ENCODE measurements at places on chromosomes 2 and 18.
A peak's percentile ranks its signal among the peaks of the same experiment; 100 is the strongest.

GRCh38 chr2:73004466-73004865, 67.0 kb downstream of the SFXN5 start:
- no peak for DNase-seq

DNA sequence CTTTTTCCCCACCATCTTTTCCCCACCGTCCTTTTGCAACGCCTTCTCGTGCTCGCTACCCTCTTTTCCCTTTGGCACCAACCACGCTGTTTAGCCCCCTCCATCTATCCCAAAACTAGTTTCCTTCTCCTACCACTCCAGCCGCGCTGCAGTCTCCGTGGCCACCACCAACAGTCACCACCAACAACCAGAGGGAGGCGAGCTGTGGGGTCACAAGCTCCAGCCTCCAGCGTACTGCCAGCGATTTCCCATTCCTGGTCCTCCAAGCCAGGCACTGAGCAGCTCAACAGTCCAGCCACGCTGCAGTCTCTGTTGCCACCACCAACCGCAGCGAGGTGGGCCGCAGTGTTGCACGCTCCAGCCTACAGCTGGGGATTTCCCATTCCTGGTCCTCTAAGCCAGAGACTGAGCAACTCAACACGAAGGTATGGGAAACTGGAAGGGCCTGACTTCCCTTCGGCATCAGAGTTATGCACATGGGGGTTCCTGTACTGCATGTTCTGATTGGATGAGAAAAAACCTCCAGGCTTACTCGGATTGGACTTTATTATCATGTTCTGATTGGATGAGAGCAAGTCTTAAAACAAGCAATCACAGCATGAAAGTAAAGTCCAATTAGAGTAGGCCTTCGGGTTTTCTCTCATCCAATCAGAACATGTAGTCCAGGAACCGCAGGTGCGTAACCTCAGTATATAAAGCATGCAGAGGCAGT, 42.3 kb upstream of the IMP4 start:
- no peak for DNase-seq

DNA sequence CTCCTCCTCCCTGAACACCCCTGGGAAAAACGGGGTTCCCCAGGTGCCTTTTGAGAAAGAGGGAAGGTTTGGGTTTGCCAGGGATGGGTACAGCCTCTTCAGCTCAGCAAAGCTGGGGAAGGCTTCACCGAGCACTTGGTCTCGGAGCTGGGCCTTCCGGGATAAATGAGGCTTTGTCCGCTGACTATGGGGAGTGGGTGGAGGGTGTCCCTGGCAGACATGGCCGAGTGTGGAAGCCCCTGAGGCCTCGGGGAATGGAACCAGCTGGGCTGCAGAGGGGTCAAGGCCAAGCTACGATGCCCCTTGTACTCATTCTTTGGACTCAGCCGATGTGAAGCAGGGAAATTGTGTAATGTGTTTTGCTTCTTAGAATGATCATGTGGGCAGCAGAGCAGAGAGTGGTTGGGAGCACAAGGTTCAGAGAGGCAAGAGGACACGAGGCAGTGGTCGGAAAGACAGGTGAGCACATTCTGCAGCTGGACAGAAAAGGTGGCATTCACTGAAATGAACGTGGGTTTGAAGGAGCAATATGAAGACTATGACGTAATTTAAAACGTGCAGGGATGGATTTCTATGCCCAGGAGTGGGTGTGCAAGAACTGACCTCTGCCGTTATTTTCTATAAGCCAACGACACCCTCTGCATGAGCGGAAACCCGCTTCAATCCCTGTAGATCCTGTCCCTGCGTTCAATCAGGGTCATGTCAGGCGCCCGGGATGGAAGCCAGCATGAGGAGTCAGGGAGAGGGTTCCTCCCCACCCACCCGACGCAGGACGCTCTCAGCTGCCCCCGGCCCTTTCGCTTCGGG, 142.6 kb downstream of the PXDN start:
- DNase-seq = no peak

- DNase-seq = no peak
Measured at GRCh38 chr2:58350484-58350883, 109.4 kb upstream of the FANCL start.

DNA sequence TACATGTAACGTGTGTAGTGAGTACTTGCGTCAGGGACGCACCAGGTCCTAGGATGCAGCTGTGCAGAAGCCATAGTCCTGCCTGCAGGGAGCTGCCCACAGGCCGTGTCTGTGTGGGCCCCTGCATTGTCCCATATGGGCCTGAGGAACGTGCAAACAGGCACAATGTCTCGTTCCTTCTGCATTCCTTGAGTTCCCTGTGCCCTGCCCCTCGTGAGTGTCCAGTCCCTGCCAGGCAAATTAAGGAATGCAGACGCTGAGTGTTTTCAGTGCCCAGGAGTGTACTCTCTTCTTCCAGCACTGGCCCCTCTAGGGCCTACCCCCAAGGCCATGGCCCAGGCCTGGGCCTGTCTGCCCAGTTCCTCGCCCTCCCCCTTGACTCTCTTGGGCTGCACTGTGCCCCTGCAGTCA, 61.8 kb downstream of the FAM168B start:
- no peak for DNase-seq

GRCh38 chr2:62313449-62314227, 117.7 kb downstream of the B3GNT2 start:
- peak; percentile 29 for DNase-seq

All from stimulated activated CD8-positive, alpha-beta memory T cell treated with anti-CD3 and anti-CD28 coated beads, Interleukin-7, amount 100 ng/mL, for 4 hours (primary cell).